Stimulated activated CD4-positive, alpha-beta T cell treated with anti-CD3 and anti-CD28 coated beads, Interleukin-12 subunit alpha, Interleukin-12 subunit beta, amount 100 ng/mL, for 4 hours (primary cell): ENCODE measurements at places on chromosomes 6 and 20.

DNA sequence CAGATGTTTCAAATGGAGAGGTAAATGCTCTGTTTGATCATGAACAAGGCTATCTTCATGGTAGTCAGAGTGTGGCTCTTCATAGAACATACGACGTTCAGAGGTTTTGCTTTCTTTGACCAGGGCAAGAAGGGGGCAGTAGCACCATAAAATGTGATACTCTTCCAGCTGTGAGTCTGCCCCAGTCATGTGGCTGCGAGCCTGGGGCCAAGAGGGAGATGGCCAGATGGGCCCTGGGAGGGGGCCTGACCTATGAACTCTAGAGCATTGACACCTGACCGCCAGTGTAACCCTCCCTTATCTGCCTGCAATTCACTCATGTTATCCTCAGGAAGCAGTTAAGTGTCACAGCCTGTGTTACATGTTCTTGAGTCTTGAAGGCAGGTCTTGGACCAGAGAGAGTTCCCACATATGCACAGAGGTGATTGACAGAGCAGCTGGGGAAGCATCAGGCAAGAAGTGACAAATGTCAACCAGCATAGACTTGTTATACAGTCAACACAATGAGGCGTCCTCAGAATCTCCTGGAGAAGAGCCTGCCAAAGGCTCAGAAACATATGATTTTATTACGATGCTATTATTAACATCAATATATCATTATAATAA is 55.0 kb downstream of the SCML4 start:
- no peak for DNase-seq

- no peak for DNase-seq
Observed at GRCh38 chr6:149122850-149123821, 194.4 kb upstream of the TAB2 start.

DNA sequence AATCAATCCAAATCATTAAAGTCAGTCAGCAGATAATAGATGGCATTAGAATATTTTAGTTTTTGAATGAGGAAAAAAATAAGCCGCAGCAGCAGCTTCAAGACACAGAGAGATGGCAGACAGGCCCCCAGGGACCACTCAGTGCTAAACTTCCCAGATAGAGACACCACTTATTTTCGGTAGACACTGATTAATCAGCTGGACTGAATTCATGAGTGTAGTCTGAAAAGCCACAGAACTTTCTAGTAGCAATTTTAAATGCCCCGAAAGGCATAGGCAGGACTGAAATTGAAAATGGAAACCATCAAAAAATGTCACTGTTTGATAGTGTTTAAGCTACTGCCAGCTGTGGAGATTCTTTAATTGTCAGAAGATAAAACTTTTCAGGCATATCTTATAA is 3.1 kb upstream of the CLDN20 start:
- no peak for DNase-seq

DNA sequence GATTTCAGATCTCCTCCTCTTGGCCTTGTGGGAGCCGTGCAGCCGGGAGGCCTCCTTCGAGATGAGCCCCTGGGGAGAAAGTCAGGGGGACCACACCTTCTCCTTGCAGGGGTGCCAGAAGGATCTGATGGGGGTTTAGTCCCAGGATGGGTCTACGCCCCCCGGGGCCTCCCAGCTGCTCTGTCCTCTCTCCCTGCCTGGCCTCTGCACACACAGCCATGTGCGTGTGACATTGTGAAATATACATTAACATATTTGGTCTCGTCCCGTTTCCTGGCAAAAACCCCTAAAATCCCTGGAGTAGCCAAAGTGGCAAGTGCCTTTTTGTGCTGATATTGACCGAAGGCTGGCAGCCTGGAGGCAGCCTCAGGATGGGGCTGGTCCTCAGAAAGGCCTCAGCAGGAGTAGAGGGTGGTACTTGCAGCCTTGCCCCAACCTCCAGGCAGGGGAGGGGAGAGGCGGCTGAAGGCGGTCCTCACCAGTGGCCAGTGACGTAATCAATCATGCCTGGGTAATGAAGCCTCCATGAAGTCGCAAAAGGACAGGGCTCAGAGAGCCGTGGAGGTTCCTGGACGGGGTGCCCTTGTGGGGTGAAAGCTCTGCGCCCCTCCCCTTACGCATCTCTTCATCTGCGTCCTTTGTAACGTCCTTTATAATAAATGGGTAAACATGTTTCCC is 5.1 kb upstream of the HELZ2 start:
- no peak for DNase-seq

DNA sequence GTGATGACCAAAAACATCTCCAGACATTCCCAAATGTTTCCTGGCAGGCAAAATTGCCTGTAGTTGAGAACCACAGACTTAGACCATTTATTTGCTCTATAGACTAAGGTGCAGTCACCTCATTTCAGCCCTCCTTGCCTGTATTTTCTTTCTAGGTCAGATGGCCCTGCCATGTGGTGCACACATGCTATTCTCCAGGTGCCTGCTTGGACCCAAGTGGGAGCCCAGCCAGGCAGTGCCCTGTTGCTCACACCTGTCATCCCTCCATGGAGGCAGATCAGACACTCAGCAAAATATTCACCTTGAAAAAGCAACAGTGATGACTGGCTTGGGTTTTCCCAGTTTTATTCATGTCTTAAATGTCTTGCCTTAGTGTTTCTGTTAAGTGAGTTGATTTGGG is 311.4 kb downstream of the TFAP2C start:
- no peak for DNase-seq

DNA sequence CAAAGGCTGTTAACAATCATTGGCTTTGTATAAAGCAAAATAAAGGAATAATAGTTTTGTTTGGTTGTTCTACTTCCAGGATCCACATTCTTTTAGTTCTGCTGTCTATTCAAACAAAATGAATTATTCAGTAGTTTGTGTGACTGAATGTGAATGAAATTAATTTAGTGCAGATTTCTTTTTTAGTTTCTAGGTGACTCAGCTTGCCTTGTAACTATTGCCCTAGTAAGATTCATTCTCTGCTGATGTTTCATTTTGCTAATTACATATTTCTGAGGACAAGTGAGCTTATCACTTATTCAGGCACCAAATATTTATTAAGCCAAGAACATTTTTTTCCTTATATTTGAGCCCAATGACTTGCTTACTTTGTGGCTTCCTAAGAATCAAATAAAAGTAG is 46.5 kb upstream of the RIPOR2 start:
- DNase-seq: no peak

DNA sequence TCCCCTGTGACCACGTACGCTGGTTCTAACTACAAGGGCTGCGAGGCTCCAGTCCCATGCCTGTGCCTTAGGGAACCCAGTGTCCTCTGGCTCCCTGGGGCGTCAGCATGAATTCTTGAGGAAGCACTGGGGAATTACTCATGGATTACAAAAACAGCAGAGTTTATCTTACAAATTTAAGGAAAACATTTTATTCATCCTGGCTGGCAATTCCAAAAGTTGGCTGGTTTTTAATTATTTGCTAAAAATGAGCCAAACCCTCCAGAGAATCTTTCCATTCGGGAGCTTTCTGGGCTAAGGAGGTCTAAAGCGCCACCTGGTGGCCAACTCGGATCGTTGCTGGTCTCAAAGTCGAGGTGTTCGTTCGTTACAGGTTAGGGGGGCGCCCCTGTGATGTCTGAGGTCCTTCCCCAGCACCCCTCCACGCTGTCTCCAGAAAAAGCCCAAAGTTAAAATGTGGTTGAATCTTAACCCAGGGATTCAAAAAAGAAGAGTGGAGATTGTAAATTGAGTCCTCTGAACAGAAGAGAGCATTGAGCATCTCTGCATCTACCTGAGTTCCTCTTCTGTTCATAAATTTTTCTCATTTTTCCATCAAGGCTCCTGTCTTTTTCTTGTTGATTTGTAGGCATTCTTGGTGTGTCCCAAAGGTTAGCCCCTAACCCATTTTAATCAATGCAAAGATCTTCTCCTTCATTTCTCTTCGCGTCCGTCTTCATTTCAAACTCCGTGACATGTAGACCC is 99.4 kb downstream of the BFSP1 start:
- peak; percentile 38 for DNase-seq

GRCh38 chr6:128474481-128474880 is 45.9 kb downstream of the PTPRK start:
- DNase-seq: no peak

- no peak for DNase-seq
Observed at GRCh38 chr6:68976260-68976659, 341.2 kb downstream of the ADGRB3 start.

DNA sequence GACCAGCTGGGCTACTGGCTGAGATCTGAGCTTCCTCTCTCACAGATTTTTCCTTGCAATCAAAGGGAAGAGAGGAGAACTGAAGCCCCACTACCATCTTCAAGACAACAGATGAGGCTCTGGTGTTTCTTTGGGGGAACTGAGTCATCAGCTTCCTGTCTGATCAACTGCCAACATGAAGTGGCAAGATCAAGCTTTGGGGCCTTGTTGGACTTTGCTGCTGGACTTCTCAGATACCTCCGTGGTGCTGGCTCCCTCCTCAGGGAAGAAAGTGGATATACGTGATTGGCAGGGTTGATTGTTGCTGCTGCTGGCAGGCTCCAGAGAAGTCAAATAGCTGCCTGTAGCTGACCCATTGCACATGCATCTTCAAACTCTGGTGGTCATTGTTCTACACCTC is 3.6 kb upstream of the TOX2 start:
- no peak for DNase-seq

GRCh38 chr20:16778159-16778558 is 30.0 kb downstream of the OTOR start:
- no peak for DNase-seq

DNA sequence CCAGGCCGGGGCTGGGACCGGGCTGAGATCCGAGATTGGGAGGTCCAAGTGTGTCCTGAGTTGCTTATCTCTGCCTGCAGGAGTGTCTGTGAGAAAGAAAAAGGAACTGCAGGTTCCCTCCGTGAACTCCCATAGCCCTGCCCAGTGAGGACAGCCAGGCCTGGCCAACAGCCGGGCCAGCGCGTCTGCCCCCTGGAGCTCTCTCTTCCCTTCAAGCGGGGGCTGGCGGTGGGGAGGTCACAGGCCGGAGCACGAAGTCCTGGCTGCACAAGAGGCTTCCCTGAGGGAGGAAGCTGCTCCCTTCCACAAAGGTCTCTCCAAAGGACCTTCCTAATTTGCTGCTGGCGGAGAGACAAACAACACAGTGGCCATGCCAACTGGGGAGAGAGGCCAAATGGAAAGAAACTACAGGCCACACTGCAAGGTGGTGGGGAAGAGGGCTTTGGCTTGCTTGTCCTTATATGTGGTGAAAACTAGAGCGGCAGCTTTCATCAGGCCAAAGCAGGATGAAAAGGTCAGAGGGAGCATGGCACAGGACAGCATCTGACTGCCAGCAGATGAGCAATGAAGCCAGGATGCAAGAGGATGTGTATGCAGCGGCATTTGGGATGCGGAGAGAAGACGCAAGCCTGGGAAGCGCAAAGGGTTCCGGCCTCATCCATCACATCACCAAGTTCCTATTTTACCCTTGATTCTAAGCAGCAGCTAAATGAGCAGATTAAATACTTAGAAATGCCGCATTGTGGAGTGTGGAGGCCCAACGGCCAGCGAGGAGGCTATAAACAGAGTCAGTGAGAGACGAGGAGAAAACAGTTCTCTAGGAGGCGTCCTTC is 260.0 kb downstream of the ERMARD start:
- DNase-seq: no peak

GRCh38 chr20:20466341-20466879 is 98.5 kb downstream of the INSM1 start:
- no peak for DNase-seq

- DNase-seq: peak; percentile 81
Observed at GRCh38 chr20:48769069-48769983, 58.5 kb downstream of the PREX1 start.

GRCh38 chr20:44858606-44859360 is 26.7 kb upstream of the YWHAB start:
- no peak for DNase-seq

GRCh38 chr20:48282591-48283228 is 497.4 kb upstream of the SULF2 start:
- no peak for DNase-seq

- no peak for DNase-seq
Observed at GRCh38 chr6:142773324-142773723, 171.7 kb downstream of the HIVEP2 start.

GRCh38 chr6:105137388-105137787 is 42.4 kb downstream of the POPDC3 start:
- no peak for DNase-seq
